NCI-H524 (cell line): ENCODE measurements at places on chromosomes 3 and 15.

DNA sequence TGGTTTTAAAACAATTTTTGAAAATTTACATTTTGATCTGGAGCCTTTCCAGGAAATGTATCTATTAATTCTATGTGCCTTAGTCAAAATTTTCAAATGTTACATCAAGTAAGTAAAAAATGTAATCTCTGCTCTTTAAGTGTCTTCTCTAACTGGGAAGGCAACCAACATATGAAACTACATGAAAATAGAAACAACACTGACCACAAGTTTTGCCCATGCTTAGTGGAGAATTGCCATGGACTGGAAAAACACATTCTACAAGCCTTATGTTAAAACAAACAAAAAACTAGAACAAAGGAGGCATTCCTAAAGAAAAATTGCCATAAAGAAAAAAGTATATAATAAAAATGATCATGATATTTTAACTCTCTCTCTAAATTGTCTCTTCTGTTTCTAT is 75.9 kb upstream of the SPRED1 start:
- no peak for DNase-seq

DNA sequence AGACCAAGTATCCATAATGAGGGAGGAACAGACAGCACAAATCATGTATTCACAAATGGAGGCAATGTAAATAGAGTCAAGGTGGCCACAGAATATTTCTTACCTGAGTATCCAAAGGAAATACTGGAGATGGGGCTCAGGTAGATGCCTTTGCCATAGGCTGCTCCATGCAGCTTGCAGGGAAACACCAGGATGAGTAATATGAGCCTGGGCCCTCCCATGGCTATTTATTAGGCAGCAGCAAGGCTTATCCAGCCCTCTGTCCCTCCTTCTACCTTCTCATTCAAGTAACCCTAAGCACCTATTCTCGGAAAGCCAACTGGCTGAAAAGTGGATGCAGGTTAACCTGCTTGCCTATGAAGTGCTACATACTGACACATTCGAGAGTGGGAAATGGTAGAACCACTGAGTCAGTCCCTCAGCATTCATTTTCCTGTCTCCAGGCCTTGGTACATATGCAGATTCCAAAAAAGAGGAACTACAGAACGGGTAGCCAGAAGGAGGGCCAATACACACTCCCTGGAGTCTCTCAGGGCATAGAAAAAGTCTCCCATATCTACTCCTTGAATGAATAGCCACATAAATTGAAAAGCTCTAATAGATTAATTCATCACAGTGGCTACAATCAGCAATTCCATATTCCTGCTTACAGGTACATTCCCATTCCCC is 18.3 kb upstream of the PKM start:
- no peak for DNase-seq

- DNase-seq, result no peak
Measured at GRCh38 chr3:134711284-134711683, 60.5 kb upstream of the KY start.

DNA sequence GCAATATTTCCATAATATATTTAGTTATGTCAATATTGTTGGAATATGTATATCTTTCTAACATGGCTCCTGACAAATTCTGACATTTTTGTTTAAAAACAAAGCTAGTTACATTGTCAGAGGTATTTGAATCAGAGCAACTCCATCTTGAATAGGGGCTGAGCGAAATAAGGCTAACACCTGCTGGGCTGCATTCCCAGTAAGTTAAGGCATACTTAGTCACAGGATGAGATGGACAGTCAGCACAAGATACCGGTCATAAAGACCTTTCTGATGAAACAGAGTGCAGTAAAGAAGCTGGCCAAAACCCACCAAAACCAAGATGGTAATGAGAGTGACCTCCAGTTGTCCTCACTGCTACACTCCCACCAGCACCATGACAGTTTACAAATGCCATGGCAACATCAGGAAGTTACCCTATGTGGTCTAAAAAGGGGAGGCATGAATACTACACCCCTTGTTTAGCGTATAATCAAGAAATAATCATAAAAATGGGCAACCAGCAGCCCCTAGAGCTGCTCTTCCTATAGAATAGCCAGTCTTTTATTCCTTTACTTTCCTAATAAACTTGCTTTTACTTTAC is 30.4 kb downstream of the RPL22L1 start:
- DNase-seq, result no peak

GRCh38 chr3:171460725-171461524 is 720 bp upstream of the TNIK start:
- DNase-seq, result peak; percentile 95

GRCh38 chr3:148707601-148708380 is 10.1 kb downstream of the AGTR1 start:
- DNase-seq, result no peak

- DNase-seq, result no peak
Measured at GRCh38 chr3:147812186-147812911, 403.2 kb downstream of the ZIC1 start.

GRCh38 chr3:71421820-71422566 is 161.5 kb downstream of the FOXP1 start:
- DNase-seq, result no peak

DNA sequence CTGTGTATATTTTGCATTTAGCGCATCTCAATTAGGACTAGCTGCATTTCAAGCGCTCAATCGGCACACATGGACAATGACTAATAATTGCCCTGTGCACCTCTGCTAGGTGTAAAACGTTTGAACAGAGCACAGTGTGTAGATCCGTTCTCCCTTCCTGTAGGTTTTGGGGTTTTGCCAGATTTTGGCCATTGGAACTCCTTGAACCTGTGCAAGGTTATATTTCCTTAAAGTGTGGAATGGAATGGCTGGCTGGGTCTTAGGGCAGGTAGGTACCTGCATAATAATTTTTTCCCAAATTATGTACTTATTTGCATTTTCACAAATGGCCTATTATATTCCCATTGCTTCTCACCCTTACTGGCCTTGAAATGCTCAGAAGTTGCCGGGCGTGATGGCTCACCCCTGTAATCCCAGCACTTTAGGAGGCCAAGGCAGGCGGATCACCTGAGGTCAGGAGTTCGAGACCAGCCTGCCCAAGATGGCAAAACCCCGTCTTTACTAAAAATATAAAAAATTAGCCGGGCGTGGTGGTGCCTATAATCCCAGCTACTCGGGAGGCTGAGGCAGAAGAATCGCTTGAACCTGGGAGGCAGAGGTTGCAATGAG is 777 bp downstream of the RNU5B-1 start:
- DNase-seq, result no peak

DNA sequence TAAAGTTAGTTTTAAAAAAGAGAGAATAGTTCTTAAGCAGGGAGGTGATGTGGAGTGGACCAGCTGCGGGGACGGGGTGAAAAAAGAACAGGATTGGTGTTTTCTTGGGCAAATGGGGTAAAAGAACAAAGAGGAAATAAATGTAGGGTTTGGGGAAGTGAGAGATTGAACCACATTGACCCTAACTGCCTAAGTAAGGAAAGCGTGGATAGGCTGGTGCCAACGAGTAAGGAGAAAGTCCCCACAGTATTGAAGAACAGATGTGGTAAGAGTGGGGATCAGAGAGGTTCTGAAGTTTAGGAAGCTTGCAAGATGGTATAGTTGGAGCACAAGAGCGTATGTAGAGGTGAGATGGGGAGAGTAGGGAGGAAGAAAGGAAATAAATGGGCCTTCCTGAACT is 17.0 kb downstream of the IREB2 start:
- no peak for DNase-seq

DNA sequence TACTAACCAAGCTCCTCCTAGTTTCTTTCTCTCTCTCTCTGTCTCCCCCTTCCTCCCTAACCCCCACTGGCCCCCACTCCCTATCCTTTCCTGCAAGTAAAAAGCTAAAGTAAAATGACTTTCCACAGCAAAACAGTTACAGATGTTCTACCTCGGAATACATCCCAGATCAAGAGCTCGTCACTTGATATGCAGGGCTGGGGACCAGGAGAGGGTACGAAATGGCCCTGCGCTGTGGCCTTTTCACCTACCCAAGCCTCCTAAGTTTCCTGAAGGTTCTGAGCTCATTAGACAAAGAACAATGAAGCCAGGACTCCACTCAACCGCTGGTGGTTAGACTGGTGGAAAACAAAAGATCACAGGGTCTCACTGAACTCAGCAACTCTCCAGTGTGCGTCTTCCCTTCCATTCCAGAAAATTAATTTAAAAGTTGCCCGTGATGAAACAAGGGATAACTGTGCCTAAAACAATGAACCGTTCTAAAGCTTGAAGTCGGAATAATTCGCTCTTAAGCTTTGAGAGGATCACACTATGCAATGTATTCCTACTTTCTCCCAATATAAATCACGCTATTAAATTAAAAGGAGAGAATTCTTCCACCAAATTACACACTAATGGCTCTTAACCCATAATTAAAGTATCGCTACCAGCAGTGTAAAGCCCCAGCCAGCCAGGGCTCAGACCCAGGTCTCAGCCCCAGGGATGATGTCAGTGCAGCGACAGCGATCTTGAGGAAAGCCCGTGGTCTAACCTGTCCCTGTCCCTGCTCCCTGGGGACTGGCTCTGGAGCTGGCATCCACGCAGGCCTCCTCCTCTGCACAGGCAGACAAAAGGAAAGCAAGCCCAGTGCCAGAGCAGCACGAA is 5.0 kb downstream of the VGLL4 start:
- peak; percentile 43 for DNase-seq

GRCh38 chr3:14141144-14141543 is 16.3 kb downstream of the TMEM43 start:
- no peak for DNase-seq

DNA sequence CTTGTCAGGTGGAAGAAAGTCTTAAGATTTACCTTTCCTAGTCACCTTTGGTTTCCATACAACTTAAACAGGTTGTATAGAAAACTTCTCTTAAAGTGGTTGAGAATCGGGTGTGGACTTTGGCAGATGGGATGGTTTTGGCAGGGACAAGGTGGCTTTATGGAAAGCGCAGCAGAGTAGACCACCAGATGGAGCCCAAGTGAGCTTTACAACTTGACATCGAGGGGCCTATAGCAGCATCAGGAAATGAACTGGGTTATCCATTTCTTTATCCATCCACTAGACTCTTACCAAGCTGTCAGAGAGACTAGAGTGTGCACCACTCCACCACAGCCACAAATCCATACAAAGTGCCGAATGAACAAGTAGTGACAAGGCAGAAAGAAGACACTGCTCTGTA is 85.3 kb upstream of the MBNL1 start:
- DNase-seq, result peak; percentile 90

GRCh38 chr3:124858275-124858674 is 28.9 kb downstream of the ITGB5 start:
- DNase-seq, result no peak

- DNase-seq, result no peak
Measured at GRCh38 chr15:62118520-62119226, 46.4 kb downstream of the C2CD4B start.
